Upper lobe of right lung (tissue), 1 donor: ENCODE measurements at places on chromosomes 7 and 10. TPM values are rescaled to one million over a fixed set of nuclear protein-coding genes. Genes with fewer than 3 reads are reported as not detected.
A peak's percentile ranks its signal among the peaks of the same experiment; 100 is the strongest.

- no peaks in the 10 kb centered on the region for H3K27me3 ChIP-seq
- DNase-seq, result no peak
- no peak overlapping the region for H3K27ac ChIP-seq
- no peaks in the 10 kb centered on the region for H3K36me3 ChIP-seq
- H3K4me3 ChIP-seq, result no peak overlapping the region
These were observed 20.5 kb upstream of the PLPP4 start for GRCh38 chr10:120436439-120437112.

GRCh38 chr10:7302392-7302906 is 108.4 kb downstream of the SFMBT2 start:
- no peak for DNase-seq
- H3K4me3 ChIP-seq, result no peak overlapping the region
- H3K4me1 ChIP-seq, result peaks cover 10% of the 10 kb centered on the region
- H3K27me3 ChIP-seq, result no peaks in the 10 kb centered on the region
- no peaks in the 10 kb centered on the region for H3K36me3 ChIP-seq

DNA sequence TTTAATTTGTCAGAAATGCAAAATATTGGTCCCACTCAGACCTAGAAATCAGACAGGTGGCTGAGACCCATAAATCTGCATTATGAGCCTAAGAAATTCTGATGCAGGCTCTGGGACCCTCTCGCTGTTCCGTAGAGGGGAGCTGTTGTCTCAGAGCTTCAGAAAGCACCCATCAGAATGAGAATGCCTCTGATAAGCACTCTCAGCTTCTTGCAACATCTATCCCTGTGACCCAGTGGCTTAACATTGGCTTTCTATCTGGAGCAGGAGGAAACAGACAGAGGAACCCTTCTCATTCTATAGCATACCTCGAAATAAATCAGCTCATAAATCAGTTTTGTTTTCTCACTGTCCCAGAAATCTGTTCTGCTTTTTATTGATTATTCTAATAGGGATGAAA is 184.6 kb upstream of the SP4 start:
- peaks cover 24% of the 10 kb centered on the region for H3K27me3 ChIP-seq
- no peak for DNase-seq
- no peak overlapping the region for H3K27ac ChIP-seq

GRCh38 chr7:3063016-3063753 is 19.5 kb upstream of the CARD11 start:
- no peaks in the 10 kb centered on the region for H3K27me3 ChIP-seq
- no peak for DNase-seq
- no peaks in the 10 kb centered on the region for H3K4me1 ChIP-seq
- H3K4me3 ChIP-seq, result no peak overlapping the region
- H3K36me3 ChIP-seq, result no peaks in the 10 kb centered on the region

DNA sequence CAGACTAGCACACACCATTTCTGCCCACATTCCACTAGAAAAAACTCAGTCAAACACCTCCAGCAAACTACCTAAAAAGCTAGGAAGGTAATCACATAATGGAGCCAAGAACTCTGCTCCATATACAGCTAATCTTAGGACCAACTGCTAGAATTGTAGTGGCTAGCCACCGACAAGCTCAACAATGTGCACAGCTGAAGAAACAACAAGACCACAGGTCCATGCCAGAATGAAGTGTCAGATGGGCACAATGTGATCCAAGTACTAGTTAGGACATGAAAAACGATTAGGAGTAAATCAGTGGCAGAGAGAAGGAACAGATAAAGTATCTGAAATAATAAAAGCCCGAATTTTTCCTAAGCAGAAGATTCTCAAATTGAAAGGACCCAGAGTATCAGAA is 38.6 kb downstream of the TMEM106B start:
- DNase-seq, result no peak
- no peak overlapping the region for H3K27ac ChIP-seq
- H3K27me3 ChIP-seq, result no peaks in the 10 kb centered on the region
- no peaks in the 10 kb centered on the region for H3K36me3 ChIP-seq

DNA sequence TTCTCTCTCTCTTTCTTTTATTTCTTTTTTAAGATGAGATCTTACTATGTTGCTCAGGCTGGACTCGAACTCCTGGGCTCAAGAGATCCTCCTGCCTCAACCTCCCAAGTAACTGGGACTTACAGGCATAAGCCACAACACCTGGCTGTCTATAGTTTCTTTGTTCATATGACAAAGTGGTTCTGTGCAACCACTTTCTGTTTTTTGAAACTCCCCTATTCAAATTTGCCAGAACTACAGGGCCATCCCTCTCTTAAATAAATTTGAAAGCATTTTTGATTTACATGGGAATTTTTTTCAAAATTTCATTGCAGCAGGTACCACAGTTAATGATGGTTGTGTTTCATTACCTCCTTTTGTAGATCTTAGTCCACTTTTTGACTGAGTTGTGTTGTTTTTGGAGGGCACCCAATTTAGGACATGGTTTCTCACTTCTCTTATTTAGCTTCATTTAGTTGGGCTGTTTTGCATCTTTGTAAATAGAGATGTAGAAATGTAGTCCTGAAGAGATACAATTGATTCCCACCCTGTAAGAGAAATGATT is 119.2 kb downstream of the LRRC4 start:
- no peak overlapping the region for H3K4me3 ChIP-seq
- no peak overlapping the region for H3K27ac ChIP-seq
- DNase-seq, result no peak
- H3K27me3 ChIP-seq, result no peaks in the 10 kb centered on the region
- no peaks in the 10 kb centered on the region for H3K4me1 ChIP-seq

- peaks cover 67% of the 10 kb centered on the region for H3K27me3 ChIP-seq
- DNase-seq, result peak; percentile 46
- no peak overlapping the region for H3K4me3 ChIP-seq
These were observed 1.0 kb downstream of the MMD2 start for GRCh38 chr7:4957847-4958476.

- H3K36me3 ChIP-seq, result peaks cover 14% of the 10 kb centered on the region
- peak within 1 kb of the TSS; percentile 99 for H3K4me3 ChIP-seq
- peaks cover 24% of the 10 kb centered on the region for H3K4me1 ChIP-seq
- H3K27me3 ChIP-seq, result no peaks in the 10 kb centered on the region
These were observed at the start of gene GARS1 for GRCh38 chr7:30594540-30595435. TSS of gene GARS1 (plus strand) at chr7:30594878. CDS start at chr7:30594922, 44 bp downstream.

GRCh38 chr10:29482591-29483431 is 152.0 kb downstream of the SVIL start:
- DNase-seq, result no peak
- H3K27me3 ChIP-seq, result no peaks in the 10 kb centered on the region
- no peak overlapping the region for H3K27ac ChIP-seq

- no peaks in the 10 kb centered on the region for H3K4me1 ChIP-seq
- H3K27me3 ChIP-seq, result no peaks in the 10 kb centered on the region
These were observed 34.4 kb downstream of the PLEKHA8 start for GRCh38 chr7:30062587-30062986.

DNA sequence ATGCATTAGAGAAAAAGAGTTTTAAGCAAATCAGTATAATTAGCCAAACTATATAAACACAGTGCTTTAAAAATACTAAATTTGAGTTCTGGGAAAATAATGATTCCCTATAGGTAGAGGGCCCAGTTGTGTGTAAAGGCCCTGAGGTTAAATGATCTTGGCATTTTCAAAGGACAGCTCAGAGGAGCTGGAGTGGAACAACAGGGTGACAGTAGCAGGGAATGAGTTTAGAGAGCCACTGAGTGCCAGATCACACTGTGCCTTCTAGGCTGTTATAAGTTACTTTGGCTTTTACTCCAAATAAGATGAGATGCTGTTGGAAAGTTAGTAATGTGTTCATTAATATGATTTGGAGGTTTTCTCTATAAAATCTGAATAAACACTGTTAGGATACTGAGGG is 34.6 kb downstream of the VWDE start:
- no peak overlapping the region for H3K27ac ChIP-seq
- no peaks in the 10 kb centered on the region for H3K27me3 ChIP-seq
- H3K36me3 ChIP-seq, result no peaks in the 10 kb centered on the region
- DNase-seq, result no peak

DNA sequence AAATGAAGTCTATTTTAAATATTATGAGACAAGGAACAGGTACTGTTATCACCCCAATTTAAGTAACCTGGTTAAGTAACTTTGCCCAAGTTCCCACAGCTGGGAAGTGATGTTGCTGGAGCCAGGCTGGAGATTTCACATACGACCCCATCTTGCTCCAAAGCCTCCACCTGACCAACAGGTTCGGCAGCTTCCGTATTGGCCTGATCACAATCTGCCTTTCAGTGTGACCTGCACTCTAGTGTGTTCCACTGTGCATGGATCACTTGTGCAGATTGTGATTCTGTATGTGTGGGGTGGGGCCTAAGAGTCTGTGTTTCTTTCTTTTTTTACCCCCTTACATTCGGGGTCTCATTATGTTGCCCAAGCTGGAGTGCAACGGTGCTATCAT is 66.1 kb downstream of the PRTFDC1 start:
- H3K27me3 ChIP-seq, result no peaks in the 10 kb centered on the region
- no peak for DNase-seq
- H3K4me3 ChIP-seq, result no peak overlapping the region

The EN2 gene
- not detected for total RNA-seq

The FRMPD2 gene
- total RNA-seq, result not detected

The OR2A12 gene
- total RNA-seq, result not detected

The TMEM270 gene
- not detected for total RNA-seq
